ENCODE measurements at places on chromosomes 3 and 15. TPM values are rescaled to one million over a fixed set of nuclear protein-coding genes. Genes with fewer than 3 reads are reported as not detected.

HRG gene
- total RNA-seq = not detected

C2CD4B gene
- total RNA-seq = not detected

BCHE gene
- 1.7 TPM for total RNA-seq

C3orf80 gene
- 0.06 TPM for total RNA-seq

PPP4R2 gene
- total RNA-seq = 43.6 TPM

NR1I2 gene
- 1.3 TPM for total RNA-seq

IQCF6 gene
- not detected for total RNA-seq

KLF13 gene
- 21.4 TPM for total RNA-seq

COLQ gene
- total RNA-seq = 0.29 TPM

TM4SF4 gene
- not detected for total RNA-seq

CCR8 gene
- total RNA-seq = not detected
